ENCODE measurements at places on chromosomes 5 and 9. TPM values are rescaled to one million over a fixed set of nuclear protein-coding genes. Genes with fewer than 3 reads are reported as not detected.

The MOB3B gene
- total RNA-seq: 0.15 TPM

The SCGB3A2 gene
- total RNA-seq: not detected

The SPACA9 gene
- 3.2 TPM for total RNA-seq

The EGFL7 gene
- 38.5 TPM for total RNA-seq

The EIF4EBP3 gene
- total RNA-seq: 0.90 TPM

The PCDHB6 gene
- total RNA-seq: 0.08 TPM

The QRFP gene
- total RNA-seq: not detected

The SLC1A1 gene
- total RNA-seq: 14.2 TPM

The ATP10B gene
- not detected for total RNA-seq

The DBN1 gene
- total RNA-seq: 201 TPM

The PCDHA10 gene
- total RNA-seq: 1.4 TPM

The DAP gene
- 48.5 TPM for total RNA-seq

The FGF1 gene
- 3.8 TPM for total RNA-seq

Measured in smooth muscle cell of the coronary artery (primary cell).